ENCODE measurements at places on chromosomes 2 and 18.

DNA sequence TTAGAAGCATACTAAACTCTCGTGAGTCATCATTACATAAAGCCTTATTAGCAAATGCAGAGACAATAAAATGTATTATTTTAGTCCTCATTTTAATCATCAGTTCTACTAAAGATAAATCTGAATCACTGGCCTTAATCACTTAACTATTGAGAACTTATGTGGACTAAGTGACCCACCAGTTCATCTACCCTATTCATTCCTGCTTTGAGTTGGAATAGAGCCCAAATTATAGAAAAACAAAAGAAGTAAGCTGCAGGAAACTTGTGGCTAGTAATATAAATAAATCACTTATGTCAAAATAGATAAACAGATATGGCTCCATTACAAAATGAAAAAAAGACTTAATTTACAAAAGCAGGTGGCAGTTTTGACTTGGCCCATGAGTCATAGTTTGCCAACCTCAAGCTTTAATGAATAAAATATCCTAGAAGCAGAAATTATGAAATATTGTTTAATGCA is 851.8 kb upstream of the CRIM1 start:
- DNase-seq, result no peak

- DNase-seq, result no peak
Measured at GRCh38 chr18:48824231-48824970, 126.4 kb downstream of the SMAD7 start.

GRCh38 chr2:45283764-45284620 is 274.7 kb upstream of the SIX2 start:
- DNase-seq, result no peak

GRCh38 chr2:25996844-25997243 is 14.5 kb upstream of the KIF3C start:
- DNase-seq, result no peak

- no peak for DNase-seq
Measured at GRCh38 chr2:38123911-38124310, 48.0 kb upstream of the CYP1B1 start.

DNA sequence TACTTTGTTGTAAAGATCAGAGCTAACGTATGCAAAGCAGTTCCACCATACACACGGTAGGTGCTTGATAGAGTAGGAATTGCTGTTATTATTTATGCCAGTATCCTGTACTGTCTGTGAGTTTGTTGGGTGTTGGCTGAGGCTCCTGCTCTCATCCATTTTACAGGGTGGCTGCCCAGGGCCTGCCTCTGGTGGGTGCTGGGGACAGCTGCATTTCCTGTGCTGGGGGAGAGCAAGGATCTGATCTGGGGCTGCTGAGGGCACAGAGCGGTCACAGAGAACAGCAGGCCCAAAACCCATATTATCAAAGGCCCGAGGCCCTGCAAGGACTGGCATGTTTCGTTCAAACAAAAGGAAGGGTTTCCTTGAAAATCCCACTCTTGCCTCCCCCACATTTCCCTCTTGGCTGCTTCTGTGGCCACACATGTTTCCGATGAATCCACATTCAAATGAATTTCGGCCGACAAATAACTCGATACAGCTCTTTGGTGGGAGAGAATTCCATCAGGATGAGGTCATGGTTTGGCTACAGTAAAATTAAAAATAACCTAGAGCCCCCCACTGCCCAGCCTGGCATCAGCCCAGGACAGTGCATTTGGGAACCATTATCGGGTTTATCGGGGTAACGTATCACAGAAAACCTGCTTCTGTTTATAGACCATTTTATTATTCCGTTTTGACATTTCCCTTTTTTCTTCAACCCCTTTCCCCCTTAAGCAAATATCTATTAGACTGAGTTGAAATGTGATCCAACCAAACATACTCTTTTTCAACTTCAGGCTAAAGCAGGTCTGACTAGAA is 143.4 kb downstream of the CYRIA start:
- DNase-seq, result no peak

DNA sequence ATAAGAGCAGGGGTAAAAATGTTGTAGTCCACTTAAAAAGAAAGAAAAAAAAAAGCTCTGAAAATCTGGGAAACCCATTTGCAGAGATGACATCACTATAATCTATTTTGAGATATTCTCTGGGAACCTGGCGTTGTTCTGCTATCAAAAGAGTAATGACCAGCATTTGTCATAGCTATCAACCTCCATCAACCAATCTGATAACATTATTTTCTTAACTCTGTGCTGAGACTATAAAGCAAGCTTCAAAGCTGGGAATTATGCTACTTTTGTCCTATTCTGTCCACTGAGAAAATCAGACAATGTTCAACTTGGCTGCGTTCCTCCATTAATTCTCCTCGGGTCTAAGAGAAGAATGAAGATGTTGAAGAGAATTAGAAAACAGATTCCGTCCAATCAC is 107.5 kb downstream of the STK39 start:
- no peak for DNase-seq

DNA sequence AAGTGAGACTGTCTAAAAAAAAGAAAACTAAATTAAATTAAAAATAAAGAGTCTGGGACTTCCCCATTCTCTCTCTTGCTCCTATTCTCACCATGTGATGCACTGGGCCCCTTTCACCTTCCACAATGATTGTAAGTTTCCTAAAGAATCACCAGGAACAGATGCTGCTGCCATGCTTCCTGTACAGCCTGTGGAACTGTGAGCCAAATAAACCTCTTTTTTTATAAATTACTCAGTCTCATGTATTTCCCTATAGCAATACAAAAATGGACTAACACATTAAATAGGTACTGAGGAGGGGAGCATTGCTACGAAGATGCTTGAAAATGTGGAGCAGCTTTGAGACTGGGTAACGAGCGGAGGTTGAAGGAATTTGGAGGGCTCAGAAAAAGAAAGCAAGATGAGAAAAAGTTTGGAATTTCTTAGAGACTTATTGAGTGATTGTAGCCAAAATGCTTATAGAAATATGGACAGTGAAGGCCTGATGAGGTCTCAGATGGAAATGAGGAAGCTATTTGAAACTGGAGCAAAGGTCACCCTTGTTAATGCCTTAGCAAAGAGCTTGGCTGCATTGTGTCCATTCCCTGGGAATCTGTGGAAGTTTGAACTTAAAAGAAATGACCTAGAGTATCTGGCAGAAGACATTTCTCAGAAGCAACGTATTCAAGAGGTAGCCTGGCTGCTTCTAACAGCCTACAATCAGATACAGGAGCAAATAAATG is 128.7 kb downstream of the EIPR1 start:
- no peak for DNase-seq

DNA sequence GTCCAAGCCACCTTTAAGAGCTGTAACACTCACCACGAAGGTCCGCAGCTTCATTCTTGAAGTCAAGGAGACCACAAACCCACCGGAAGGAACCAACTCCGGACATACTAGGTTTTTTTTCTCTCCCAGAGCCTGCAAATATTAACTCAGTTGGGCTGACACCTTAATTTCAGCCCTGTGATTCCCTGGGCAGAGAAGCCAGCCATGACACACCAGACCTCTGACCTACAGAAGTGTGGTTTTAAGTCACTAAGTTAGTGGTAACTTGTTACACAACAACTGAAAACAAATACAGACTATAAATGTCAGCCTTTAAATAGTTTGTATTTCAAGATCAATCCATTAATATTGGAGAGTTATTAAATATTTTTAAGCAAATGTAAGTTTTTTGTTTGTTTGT is 855.1 kb downstream of the TMEM182 start:
- no peak for DNase-seq

GRCh38 chr2:68385220-68385906 is 20.3 kb downstream of the PLEK start:
- DNase-seq, result no peak

GRCh38 chr2:180520921-180521581 is 459.4 kb upstream of the UBE2E3 start:
- no peak for DNase-seq

- no peak for DNase-seq
Measured at GRCh38 chr2:207165121-207166038, at the start of gene KLF7. Gene KLF7, minus strand, starts transcription at chr2:207165948. Its CDS starts 380 bp downstream, at chr2:207165568.

GRCh38 chr2:108266218-108266617 is 22.5 kb upstream of the SULT1C2 start:
- DNase-seq, result no peak

DNA sequence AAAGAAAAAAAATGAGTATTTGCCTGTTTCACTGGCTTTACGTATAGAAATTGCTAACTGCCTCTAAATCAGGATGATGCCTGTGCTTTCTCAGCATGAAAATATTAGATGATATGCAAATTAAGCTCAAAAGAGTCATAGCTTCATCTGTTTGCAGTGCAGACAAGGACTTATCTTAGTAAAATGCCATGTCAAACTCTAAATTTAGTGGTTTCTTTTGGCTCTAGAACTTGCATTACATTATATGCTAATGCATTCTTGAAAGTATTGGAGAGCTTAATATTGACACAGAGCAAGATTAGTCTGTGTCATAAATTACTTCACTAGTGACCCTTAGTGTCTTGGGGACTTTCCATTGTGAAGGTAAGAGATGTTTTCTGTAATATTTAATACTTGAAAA is 1109.1 kb upstream of the NRXN1 start:
- no peak for DNase-seq

GRCh38 chr2:136208682-136209420 is 90.9 kb upstream of the CXCR4 start:
- no peak for DNase-seq

DNA sequence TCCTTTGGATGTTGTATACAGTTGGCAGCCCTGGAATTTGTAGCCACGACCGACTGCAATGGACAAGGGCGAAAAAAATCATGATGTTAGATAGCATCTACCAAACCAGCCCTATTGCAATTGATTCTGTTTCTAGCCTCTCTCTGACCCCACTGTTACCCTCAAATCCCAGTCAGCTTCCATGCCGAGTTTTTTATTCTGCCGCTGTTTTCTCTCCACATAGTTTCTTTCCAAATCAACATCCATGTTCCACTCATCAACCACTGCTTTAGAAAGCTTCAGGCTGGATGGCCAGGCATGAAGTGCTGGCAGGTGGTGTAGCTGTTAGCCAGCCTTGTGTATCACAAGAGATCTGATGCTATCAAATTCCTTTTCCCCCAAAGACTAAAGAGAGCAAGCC is 272.8 kb downstream of the FIGN start:
- no peak for DNase-seq

- no peak for DNase-seq
Measured at GRCh38 chr2:21282515-21282898, 158.7 kb downstream of the TDRD15 start.

- no peak for DNase-seq
Measured at GRCh38 chr2:98839292-98839691, 96.7 kb downstream of the CRACDL start.

- DNase-seq, result no peak
Measured at GRCh38 chr2:64692401-64692800, 38.7 kb upstream of the SERTAD2 start.

DNA sequence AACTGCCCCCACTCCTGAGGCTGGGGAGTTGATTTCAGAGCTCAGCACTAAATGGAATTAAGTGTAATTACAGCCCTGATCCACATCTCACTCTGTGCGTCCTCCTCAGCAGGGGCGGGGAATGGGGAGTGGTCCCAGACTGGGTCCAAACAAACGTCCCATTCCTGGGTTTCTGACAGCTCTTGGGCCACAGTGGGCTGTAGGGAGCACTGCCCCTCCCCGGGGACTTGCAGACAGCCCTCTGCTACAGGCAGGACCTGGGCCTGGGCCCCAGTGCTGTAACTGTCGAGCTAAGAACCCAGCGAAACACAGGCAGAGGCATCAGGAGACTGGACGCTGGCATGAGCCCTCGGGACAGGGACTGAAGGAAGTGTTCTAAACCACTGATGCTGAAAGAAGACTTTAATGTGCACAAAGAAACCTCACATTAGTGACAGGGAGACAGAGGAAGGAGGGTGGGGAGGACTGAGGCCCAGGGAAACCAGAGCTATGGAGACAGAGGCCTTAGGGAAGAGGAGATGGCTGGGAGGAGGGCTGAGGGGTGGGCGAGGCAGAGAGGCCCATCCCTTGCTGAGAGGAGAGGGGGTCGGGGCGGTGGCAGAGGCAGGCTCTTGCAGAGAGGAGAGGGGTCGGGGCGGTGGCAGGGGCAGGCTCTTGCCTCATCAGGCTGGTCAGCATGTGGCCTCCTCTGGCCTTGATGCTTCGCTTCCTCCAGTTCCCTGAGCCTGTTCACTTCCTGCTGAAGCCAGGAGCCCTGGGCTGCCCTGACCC is 5.8 kb upstream of the SEMA4C start:
- DNase-seq, result no peak

DNA sequence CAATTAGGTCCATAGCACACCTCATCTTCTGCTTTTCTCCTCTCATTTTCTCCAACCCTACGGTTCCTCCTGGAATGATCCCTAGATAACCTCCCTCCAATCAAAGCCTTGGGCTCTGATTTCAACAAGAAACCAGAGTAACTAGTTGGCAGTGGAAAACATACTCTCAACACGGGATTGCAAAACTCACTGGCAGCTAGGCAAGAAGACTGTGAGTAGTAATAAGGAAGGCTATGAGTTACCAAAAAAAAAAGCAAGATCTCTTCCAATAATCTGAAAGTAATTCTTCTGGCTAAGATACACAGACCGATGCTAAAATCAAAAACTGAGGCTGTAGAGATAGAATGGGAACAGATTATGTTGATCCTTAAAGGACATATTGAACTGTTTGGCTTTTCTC is 28.4 kb upstream of the CCDC102B start:
- no peak for DNase-seq

GRCh38 chr18:54229421-54230059 is 5.1 kb upstream of the MBD2 start:
- DNase-seq, result no peak

DNA sequence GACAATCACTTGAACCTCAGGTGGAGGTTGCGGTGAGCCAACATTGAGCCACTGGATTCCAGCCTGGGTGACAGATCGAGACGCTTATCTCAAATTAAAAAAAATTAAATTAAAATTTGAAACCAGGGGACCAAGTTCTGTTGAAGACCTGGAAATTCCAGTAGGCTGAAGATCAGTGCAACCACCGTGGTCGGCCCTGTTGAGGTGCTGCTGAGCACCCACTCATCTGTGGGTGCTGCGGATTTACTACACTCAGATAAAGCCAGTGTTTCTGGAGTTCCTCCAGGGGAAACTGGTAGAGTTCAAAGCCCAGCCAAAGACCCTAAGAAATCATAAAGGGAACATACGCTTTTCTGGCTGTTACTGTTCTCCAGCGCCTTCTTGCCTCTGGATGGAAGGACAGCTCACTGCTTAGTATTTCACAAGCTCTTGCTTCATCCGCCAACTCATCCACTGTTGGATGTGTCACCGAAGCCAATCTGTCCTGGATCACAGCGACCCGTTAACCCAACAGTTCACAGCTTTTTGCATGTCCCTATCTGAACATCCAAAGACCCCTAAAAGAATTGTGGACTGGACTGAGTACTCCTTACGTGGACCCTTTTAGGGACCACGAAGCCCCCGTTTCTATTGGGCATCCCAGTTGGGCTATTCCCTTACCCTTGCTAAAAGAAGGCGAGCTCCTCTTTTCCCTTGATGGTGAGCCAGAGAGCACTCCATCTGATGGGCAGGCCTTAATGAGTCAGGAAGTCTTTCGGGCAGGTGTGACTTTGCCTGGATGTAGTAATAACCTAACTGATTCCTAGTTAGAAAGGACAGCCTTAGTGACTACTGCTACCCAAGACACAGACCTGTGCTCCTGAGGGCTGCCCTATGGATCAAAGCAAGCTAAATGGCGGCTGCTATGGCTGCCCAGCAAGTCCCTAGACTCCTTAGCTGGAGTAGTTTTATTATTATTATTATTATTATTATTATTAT is 6.0 kb upstream of the ALPP start:
- DNase-seq, result no peak

GRCh38 chr2:9401646-9402371 is 21.5 kb downstream of the ITGB1BP1 start:
- DNase-seq, result no peak

Data from Jurkat, Clone E6-1 (cell line).